Eye (tissue), 1 donor: ENCODE measurements at places on chromosomes 12 and 14.

DNA sequence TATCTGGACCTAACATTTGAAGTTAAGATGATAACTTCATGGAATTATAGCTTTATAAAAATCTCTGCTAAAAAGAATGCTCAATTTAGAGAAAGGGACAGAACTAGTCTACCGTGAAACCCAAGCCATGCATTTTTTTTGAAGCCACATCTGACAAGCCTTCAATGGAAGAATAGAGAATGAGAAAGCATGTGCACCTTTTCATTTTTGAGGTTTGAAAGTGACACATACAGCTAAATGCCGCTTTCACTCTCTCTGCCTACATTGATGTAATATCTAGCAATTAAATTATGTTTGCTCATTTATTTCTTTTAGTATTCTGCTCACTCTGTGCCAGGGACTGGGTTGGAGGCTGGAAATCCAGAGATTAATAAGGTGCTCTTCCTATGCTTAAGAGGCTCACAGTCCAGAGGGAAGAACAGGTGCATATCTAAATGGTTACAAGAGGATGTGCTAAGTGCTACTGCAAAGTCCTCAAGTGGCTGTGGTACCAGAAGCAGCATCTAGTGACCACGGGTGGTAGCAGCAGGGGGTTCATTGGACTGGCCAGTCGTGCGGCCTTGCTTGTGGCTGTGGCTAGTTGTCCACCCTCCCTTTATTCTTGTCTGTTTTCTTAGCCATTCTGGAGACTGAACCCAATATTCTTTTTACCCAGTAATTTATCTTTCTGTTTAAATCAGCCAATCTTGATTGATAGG is 60.4 kb downstream of the PPP1R36 start:
- DNase-seq = no peak

DNA sequence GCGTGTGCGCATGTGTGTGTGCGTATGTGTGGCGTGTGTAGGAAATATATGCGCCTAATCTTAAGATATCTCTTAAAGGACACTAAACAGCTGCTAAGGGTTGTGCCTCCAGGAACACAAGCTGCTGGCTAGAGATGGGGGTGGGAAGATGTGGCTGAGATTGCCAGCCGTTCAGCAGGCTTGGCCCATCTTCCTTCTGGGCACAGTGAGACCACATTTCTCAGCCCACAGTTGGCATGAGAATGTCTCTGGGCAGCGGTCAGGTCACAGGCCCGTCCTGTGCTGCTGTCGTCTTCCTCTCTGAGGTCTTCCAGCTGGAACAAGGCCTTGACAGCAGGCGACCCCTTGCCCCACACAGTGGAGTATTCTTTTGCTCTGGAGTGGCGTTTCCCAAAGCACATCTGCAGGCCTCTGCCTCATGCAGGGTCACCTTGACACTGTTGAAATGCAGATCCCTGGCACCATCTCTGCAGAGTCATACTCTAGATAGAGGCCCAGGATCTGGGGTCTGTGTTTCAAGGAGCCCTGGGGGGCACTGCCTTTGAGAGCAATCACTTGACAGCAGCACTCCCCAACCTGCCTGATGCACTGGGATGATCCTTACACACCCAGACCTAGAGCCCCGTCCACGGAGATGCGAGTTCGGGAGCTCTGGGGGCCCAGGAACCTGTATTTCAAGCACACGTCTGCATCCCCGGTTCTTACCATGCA is 335.5 kb upstream of the SFSWAP start:
- no peak for DNase-seq

DNA sequence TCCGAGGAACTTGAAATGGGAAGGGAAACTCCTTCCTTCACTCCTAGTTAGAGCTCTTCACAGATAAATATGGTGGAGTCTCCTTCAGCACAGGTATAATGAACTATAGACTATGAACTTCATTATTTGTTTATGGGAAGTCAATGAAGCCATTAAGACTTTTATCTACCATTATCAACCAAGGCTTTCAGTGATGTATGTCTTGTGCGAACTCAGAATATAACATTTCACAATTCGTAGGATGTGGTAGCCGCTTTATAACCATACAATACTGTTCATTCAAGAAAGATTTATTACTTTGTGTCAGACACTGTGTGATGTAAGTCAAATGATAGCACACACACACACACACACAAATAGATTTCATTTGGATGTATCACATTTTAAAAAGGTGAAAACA is 24.8 kb upstream of the ETNK1 start:
- no peak for DNase-seq

- no peak for DNase-seq
Observed at GRCh38 chr14:22466491-22466890, 122.5 kb downstream of the DAD1 start.

DNA sequence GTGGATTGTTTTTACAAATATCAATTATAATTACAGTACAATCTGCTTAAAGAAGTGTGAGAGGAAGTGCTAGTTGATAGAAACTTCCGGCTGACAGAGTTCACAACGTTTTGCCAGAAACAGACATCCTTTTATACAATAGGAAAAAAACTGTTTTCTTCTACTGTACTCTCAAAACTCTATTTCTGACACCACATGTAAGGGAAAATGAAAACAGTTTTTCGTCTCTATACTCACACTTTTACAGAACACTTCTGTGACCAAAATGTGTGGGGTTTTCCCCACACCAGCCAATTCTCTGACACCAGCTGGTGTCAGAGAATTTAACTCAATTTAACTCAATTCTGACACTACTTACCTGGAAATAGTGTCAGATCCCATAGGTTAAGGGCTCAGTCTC is 24.2 kb upstream of the HIF1A start:
- no peak for DNase-seq

- DNase-seq = no peak
Observed at GRCh38 chr12:85301051-85301450, 21.0 kb downstream of the ALX1 start.

- no peak for DNase-seq
Observed at GRCh38 chr14:75915045-75915444, 66.8 kb downstream of the TGFB3 start.

GRCh38 chr14:50783563-50783962 is 47.4 kb downstream of the NIN start:
- peak; percentile 76 for DNase-seq

DNA sequence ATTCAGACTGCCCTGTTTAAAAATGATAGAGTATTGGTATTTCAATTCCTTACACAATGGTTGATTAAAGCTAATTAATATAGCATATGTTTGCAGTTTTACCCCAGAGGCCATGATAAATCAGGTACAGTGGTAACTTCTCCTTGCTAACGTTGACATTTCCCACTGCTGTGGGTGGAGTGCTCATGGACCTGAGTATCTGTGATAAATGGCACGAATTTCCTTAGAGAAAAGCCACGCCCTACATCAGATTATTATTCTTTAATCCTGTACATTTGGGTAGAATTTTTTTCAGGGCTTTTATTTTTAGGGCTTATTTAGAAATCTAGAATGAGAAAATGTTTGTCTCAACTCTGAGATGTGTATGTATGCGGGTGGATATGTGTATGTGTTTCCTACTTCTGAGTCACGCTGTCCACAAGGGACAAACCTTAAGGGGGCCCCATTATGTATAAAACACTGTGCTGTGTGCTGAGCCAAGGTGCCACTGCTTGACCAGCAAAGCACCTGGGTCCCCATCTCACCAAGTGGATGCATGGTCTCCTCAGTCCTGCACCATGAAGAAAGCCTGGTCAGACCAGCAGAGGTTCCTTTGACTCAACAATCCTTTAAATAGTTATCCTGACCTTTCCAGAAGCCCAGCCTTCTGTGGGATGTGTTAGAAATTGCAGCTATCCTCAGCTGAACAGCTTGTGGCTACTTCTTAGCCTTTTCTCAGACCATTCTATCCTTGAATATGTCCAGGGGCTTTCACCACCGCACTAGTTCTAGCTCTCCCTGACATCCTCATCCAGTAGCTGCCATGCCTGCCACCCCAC is 57.9 kb upstream of the STK38L start:
- DNase-seq = no peak

GRCh38 chr14:100691395-100692056 is 35.2 kb upstream of the DLK1 start:
- DNase-seq = no peak

DNA sequence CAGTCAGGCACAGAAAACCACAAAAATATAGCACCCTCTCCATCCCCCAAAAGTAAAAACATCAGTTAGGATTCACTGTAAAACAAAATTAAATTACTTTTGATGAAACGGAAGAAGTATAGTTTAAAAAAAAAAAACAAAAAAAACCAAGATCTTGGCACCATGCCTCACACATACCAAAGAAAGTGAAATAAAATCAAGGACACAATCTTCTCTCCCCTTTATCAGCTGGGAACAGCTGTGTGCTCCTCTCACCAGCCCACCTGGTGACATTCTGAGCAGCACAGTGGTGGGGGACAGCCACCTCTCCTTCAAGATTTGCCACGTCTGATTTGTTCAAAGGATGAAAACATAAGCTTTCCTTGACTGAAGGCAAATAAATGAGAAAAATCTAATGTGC is 55.5 kb downstream of the ESR2 start:
- DNase-seq = no peak

DNA sequence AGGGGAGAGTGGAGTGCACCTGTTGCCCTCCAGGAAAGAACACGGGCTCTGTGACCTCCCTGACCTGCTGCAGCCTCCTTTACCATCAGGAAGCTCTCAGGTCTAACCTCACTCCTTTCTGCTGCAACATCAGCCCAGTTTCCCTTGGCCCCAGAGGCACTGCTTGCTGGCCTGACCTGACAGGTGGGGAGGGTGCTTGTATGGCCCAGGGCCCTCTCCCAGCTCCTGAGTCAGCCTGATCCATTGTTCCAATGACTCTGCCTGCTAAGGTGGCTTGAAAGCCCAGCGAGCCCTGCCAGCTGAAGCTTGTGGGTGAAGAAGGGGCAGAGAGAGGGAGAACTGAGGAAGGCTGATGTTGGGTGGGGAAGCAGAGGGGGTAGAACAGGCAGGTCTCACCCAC is 13.2 kb upstream of the KRT78 start:
- no peak for DNase-seq

GRCh38 chr12:89326239-89327040 is 25.9 kb downstream of the DUSP6 start:
- DNase-seq = peak; percentile 41

DNA sequence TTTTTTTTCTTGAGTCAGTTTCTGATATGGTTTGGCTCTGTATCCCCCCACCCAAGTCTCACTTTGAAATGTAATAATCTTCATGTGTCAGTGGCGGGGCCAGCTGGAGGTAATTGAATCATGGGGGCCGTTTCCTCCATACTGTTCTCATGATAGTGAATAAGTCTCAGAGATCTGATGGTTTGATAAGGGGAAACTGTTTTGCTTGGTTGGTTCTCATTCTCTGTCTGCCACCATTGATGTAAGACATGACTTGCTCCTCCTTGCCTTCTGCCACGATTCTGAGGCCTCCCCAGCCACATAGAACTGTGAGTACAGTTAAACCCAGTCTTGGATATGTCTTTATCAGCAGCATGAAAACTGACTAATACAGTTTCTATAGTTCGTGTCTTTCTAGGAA is 42.9 kb downstream of the WNK1 start:
- no peak for DNase-seq

DNA sequence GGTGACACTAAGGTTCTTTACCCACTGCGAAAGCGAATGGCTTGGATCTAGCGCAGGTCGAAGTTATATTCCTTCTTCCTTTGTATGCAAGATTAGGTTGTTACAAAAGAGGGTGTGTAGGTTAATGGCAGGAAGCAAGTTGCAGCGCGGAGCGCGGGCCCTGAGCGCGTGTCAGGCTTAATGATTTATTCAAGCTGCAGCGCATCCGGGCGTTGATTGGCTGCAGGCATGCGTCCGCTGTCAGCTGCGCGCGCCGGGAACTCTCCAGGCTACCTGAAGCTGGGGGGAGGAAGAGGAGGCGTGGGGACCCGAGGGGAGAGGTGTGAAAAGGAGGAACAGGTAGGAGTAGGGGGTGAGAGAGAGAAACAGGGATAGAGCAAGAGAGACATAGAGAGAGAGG is 7.4 kb downstream of the ASCL1 start:
- DNase-seq = peak; percentile 83

- DNase-seq = no peak
Observed at GRCh38 chr14:100782516-100783320, 43.2 kb upstream of the MEG3 start.

DNA sequence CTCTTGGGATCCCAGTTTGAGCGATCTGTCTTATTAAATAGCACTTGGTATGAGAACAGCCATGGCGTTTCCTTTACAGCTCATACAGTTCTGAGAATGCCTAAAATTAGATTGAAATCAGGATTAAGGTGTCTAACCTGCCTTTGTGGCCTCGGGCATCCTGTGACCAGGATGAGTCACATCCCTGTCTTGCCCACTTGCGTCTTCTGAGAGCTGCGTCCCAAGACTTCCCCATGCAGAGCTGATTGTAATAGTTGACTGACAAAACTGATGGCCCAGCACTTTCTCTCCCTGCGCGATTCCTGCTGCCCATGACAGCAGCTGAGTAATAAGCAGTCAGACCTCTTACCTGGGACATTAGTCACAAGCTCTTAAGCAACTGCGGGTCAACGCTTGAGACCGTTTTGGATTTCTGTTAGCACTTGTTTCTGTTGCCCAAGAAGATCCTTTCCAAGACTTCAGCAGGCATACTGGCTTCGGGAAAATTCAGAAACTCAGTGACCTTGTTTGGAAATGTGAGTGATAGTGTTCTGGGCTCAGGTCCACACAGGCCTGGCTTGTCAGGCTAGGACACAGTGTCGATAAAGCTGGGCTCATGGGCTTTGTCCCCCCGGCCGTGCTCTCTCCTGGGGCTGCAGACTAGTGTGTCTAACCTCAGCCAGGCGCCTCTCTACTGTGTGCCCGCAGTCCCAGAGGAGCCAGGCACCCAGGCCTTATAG is 169.9 kb upstream of the HIF1A start:
- no peak for DNase-seq

- peak; percentile 53 for DNase-seq
Observed at GRCh38 chr12:49941556-49942511, 8.7 kb upstream of the AQP2 start.

DNA sequence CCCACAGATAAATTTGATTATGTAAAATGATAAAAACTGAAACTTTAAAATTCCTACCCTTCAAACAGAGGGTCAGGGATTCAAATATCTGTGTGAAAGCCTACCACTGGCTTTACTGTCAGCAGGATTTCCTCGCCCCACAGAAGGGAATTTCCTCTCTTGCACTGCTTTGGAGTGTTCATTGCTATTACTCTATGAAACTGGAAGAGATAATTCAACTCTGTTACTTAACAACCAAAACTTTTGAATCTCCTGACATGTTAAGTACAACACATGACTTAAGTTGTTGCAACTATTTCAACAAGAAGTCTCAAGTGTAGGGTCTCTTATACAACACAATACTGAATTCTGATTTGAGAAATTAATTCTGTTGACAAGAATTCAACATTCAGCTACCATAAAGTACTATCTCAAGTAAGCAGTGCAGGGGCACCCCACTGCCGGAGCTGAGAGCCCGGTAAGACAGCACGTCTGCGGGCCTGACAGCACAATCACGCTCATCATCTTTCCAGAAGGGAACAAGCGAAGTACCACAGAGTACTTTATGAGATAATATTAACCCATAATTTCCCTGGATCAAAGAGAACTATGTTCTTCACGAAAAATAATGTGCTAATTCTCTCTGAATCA is 22.9 kb downstream of the DICER1 start:
- no peak for DNase-seq
